ENCODE measurements at places on chromosomes 16 and 17.

- no peak for DNase-seq
These were observed 30.9 kb downstream of the CBLN1 start for GRCh38 chr16:49250689-49251088.

- DNase-seq = no peak
These were observed 8.1 kb downstream of the MEIOB start for GRCh38 chr16:1863681-1864460.

DNA sequence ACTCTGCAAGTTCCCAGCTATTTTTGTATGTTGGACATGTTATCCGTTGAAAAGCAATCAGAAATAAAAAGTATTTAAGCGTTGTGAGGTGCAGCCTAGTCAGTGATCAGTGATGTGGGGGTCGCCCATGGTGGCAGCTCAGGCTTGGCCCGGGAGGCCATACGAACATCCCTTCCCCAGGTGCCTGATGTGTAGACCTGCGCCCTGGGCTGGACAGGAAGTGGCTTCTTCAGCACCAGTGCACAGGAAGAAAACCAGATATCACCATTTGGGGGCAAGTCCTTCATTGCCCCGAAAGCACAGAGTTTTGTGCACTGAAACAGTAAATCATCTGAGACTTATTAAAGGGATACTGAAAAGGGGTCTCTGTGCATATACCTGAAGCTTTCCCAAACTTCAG, 98.9 kb downstream of the SOCS1 start:
- no peak for DNase-seq

DNA sequence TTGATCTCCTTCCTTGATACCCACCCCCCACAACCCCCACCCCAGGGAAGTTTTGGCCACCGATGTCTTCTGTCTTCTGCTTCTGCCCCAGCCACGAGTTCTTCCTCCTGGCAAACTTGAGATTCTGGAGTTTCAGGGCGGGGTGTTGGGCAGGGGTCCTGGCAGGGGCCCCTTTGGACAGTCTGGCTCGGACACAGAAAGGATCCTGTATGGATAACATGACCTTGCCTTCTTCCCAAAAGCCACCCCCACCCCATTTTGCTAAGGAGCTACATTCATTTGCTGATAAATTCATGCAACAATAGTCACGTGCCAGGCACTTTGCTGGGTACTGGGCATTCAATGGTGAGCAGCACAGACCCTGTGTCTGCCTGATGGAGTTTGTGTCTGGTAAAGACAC, 5.9 kb upstream of the COL1A1 start:
- no peak for DNase-seq

- DNase-seq = no peak
These were observed 41.7 kb downstream of the RMI2 start for GRCh38 chr16:11386791-11387546.

DNA sequence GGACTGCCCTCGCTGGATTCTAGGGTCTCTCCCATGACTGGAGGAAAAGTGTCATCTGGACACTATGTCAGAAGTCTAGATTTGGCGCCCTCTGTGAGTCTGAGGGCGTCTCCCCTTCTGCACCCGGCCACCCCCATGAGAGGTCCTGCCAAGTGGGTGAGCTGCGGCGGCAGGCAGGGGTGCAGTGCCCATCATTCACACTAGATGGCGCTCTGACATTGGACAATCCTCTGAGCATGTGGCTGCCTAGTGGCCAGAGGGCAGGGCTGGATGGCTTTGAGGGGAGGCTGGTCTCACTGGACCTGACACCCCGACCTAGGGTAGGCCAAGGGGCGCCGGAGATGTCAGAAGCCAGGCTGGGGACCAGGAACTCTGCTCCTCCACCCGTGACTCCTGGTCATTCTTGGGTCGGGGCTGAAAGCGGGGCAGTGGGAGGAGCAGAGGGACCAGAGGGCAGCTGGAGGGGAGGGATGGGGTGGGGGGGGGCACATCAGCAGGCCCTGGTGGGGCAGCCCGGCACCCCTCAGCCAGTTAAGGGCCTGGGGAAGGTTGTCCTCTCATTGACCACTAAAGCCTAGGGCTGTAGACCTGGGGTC, 28.0 kb downstream of the MRM1 start:
- peak; percentile 86 for DNase-seq

- DNase-seq = no peak
These were observed 35.2 kb upstream of the SMIM36 start for GRCh38 chr17:55546481-55546880.

DNA sequence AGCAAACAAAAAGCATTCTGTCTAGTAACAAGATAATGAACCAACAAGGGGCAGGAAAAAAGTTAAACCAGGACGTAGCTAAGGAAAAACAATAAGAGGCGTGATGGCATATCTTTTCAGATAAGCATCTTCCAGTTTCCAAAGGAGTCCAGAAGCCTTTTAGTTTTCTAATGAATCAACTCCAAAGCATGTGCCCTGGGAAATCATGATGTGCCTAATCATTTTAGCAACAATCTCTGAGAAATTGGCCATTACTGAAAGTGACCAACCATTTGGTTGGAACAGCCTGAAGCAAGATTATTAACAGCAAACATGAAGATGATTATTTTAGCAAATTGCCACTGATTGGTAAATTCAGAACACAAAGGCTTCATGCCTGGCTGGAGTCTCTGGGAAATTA, 440.9 kb upstream of the MAF start:
- no peak for DNase-seq

DNA sequence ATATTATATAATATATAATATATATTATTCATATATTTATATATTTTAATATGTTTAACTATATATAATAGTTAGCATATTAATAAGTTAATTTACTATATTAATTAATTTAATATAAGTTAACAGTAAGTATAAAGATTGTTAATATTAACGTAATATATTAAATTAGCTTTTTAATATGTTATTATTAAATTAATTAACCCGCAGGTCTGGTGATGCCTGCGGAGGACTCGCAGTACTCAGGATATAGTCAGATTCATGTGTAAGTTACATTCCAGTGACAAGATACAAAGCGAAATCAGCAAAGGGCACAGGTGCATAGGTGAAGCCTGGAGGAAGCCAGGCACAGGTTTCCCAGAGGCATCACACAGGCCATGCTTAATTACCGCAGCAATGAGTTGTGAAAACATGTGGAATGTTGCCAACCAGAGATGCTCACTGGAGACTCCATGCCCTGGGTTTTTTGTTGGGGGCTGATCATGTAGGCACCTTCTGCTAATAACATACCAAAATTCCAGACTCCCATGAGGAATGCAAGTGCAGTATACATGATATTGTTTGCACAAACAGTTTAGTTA, 130.4 kb upstream of the MPHOSPH6 start:
- DNase-seq = no peak

DNA sequence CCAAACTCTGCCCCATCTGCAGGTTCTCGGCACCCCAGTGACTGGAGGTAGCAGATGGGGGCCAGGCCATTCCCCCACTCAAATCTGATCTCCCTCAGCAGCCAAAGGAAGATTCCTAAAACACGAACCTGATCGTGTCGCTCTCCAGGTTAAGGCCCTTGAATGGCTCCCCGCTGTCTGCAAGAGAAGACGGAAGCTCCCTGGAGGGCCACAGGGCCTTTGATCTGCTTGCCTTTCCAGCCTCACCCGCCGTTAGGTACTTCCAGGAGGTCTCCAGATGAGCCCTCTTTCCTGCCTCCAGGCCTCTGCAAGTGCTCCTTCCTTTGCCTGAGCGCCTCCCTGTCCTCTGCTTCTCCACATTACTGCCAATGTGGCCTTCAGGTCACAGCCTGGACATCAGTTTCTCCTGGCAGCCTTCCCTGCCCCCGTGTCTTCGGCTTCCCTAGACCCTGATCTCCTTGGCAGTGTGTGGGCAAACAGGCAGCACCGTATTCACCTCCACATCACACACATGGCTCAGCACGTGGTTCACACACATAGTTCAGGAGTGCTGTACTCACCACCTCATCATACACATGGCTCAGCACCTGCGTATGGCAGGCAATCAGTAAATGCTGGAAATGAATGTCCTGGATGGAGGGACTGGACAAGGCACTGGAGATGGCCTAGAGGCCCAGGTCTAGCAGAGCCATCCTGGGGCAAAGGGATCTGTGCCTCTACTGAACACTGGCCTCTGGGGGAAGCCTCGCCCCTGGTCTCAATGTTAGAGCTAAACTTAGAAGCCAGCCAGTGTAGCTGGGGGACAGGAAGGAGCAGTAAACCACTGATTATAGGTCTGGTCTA, 26.4 kb upstream of the MRPS23 start:
- no peak for DNase-seq

GRCh38 chr17:65809366-65809765, 247.9 kb upstream of the AXIN2 start:
- no peak for DNase-seq

- DNase-seq = no peak
These were observed 145.2 kb downstream of the CLEC16A start for GRCh38 chr16:11089504-11090124.

- DNase-seq = peak; percentile 30
These were observed 279.2 kb upstream of the RPL38 start for GRCh38 chr17:73924114-73924908.

DNA sequence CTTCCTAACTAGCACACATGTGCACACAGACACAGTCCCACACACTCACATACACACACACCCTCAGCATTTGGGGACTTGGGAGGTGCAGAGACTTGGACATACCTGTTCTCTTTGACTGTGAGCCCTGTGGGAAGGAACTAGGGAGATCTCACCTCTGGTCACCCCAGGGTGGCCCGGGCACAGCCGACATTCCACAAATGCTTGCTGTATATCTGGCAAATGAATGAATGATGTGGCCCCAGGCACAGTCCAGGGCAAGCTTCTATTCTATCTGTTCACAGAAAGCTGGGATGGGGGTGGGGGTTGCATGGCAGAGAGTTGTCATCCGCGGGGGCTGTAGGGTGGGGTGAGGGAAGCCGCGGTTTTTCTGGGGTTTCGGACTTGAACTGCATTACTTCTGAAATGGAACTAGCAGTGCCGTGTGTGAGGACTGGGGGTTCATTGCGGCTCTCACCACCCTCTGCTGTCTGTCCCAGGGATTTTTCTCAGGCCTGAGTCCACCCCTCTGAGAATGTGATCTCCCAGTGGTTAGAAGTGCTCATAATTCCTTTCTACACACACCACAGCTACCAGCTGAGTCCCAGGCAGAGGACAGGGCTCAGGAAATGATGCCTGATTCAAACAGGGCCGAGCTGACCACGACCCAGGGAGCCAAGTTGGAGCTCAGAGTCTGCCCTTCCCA, 3.3 kb upstream of the RIPOR1 start:
- DNase-seq = no peak

GRCh38 chr17:30254150-30254549, 18.7 kb upstream of the SLC6A4 start:
- no peak for DNase-seq

- no peak for DNase-seq
These were observed 238.1 kb upstream of the MAF start for GRCh38 chr16:79838496-79839259.

DNA sequence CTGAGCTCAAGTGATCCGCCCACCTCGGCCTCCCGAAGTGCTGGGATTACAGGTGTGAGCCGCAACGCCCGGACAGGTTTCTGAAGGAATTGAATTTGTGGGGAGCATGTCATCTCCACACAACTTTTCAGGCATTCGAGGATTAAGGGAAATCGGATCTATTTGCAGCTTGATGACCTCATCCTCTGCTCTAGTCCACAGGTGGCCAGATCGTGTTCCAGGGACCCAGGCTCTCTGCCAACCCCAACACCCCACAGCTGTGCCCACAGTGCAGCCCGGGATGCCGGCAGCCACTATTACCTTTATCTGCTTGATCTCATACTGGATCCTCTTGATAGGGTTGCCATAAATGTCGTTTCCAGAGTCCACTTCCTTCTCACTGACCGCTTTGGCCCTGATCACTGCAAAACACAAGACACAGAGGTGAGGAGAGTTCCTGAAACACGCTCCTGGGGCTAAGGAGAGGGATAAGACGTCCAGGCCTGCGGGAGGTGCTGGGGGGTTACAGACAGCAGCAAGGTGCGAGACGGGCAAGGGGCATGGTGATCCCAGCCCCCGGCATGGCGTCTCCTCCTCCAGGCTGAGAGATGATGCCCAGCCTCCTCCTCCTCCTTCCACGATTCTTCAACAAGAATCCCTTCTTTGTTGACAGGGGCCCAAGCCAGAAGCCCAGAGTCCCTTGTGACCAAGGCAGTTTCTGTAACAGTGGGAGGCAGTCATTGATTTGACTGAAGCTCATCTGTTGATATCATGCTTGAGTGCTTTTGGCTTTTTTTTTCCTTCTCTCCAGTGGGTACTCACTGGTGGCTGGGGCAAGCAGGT, 29.3 kb downstream of the CEP295NL start:
- DNase-seq = no peak

- peak; percentile 53 for DNase-seq
These were observed 818 bp downstream of the DNAJC7 start for GRCh38 chr17:42016411-42016831.

GRCh38 chr17:41682631-41683030, 6.1 kb upstream of the EIF1 start:
- no peak for DNase-seq
